Ascending aorta (tissue), 2 donors: ENCODE measurements at places on chromosomes 2 and 18. TPM values are rescaled to one million over a fixed set of nuclear protein-coding genes. Genes with fewer than 3 reads are reported as not detected.

DNA sequence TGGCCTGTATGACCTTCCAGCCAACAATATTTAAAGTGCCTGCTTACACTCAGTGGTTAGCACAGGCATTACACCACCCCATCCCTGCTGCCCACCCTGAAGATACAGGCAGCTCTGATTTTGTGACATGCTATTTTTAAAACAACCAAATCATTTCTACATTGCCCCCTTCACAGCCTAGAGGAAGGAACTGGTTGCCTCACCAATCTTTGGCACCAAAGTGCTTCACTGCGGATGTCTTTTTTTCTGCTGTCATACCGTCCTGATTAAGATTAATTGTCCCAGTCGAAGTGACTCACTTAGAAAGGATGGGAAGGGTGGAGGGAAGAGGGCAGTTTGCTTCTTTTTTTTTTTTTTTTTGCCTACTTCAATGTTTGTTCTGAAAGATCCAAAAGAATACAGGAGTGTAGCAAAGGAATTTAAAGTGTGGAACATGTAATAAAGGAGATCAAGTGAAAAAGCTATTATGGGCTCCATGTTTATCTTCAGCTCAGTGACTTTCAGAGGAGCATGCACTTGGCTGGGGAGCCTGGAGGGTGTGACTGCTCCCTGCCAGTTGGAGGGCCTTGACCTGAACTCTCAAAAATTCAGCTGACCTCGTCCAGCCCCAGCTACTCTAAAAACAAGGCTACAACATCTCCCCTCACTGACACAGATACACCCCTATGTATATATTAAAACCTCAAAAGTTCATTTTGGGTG, 501.1 kb upstream of the TNP1 start:
- DNase-seq, result peak; percentile 83

GRCh38 chr2:45992741-45993475, 304.3 kb upstream of the EPAS1 start:
- DNase-seq, result no peak

GRCh38 chr2:196217116-196217515, 45.7 kb upstream of the STK17B start:
- no peak for DNase-seq

DNA sequence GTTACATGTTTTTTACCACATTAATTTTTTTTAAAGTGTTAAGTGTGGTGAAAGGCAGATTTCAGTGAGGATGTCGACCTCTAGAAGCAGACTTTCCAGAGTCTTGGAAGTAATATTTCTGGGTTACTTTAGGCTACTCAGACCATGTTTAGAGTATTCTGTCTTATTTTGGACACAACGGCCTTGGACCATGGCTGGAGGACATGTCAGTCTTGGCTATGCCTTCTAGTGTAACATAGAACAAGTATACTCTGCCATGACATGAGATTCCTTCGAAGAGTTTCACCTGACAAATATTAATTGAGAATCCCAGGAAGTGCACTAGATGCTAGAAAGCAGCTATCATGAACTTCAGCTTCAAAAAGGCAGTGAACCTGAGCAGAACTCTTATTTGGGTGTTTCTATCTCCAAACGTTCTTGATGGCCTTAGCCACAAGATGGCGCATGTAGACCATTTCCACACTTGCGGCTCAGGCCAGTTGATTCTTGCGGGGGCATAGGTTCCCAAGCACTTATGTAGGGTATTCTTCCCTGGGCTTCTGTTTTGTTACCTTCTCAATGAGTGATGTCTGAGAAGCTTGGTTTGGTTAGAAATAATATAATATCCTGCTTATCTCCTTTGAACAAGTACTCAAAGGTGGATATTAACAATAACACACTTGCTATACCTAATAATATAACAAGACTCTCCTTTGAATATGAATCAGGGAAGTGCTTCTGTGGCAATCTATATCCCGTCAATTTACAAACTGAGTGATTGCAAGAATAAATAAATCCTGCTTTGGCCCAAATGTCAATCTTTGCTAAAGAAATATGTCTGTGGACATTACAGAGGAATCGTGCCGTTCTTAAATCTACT, 62.0 kb downstream of the CACNB4 start:
- peak; percentile 82 for DNase-seq

- DNase-seq, result no peak
Measured at GRCh38 chr18:28666216-28666615, 489.3 kb upstream of the CDH2 start.

- DNase-seq, result no peak
Measured at GRCh38 chr2:191537921-191538320, 140.0 kb upstream of the NABP1 start.

- peak; percentile 82 for DNase-seq
Measured at GRCh38 chr2:174012347-174013314, 47.5 kb upstream of the SP3 start.

DNA sequence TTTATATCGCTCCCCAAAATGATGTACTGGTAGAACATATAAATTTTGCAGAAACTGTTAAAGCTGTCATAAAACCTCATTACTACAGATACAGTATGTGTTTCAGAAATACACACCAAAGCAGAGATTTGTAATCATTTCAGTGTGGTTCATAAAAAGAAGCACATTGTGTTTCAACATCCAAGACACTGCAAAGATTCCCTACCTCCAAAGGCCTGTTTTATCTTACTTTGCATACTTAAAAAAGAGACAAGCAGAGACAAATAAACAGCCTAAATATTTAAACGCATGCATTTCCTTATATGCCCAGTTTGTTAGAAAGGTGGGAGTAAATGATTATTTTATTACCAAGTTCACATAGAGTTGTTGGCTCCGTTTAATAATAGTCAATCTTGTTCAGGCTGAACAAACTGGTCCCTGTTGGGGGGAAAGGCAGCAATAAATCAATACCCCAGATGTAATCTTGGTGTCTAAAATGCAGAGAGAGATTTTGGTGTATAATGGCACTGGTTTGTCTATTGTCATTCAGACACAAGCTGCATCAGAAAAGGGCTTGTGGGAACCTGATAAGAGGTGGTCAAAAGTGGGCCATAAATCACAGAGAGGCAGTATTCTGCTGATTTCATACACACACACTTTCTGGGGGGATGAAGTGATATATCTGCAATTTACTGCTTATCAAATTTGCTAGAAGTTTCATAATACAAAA, 321.4 kb upstream of the ETAA1 start:
- no peak for DNase-seq

- peak; percentile 56 for DNase-seq
Measured at GRCh38 chr2:240603846-240604245, 17.3 kb downstream of the CAPN10 start.

The FEV gene
- total RNA-seq, result not detected

The BOLL gene
- total RNA-seq, result not detected

The GPR55 gene
- total RNA-seq, result not detected
